Memory B cell (primary cell): ENCODE measurements at places on chromosomes 12 and 14.

DNA sequence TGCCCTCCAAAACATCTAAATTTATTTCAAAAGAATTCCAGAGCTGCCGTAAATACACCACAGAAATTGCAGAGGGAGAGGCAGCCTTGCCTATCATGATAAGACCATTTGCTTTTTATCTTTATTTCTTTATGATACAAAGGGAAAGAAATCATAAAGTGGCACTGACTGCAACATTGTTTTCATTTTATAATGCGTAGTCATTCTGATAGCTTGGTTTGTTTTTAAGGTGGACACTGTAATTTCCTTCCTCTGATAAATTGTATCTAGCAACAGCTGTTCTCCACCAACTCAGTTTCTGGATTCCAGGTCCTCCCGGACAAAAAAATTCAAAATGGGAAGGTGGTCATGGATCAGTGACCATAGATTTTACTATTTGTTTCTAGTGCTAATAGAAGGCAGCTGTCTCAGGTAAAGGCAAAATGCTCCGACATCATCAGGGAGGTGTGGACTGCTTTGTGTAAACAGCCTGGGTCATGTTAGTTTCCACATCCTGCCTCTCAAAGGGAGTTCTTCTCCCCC, 623 bp upstream of the TSPAN8 start:
- no peaks in the 10 kb centered on the region for H3K36me3 ChIP-seq
- no peak for DNase-seq
- H3K27ac ChIP-seq, result no peak overlapping the region

GRCh38 chr12:98618952-98619351, 25.5 kb downstream of the SLC25A3 start:
- H3K27ac ChIP-seq, result no peak overlapping the region
- no peaks in the 10 kb centered on the region for H3K36me3 ChIP-seq
- no peaks in the 10 kb centered on the region for H3K27me3 ChIP-seq
- DNase-seq, result no peak

GRCh38 chr12:118526255-118527095, 150.1 kb downstream of the SUDS3 start:
- peaks cover 5% of the 10 kb centered on the region for H3K27me3 ChIP-seq
- no peak overlapping the region for H3K4me3 ChIP-seq
- no peak overlapping the region for H3K27ac ChIP-seq
- DNase-seq, result no peak
- no peaks in the 10 kb centered on the region for H3K36me3 ChIP-seq

- H3K4me3 ChIP-seq, result no peak overlapping the region
- no peaks in the 10 kb centered on the region for H3K27me3 ChIP-seq
- H3K27ac ChIP-seq, result no peak overlapping the region
- peaks cover 16% of the 10 kb centered on the region for H3K36me3 ChIP-seq
- DNase-seq, result no peak
- peaks cover 6% of the 10 kb centered on the region for H3K4me1 ChIP-seq
These were observed 127.6 kb downstream of the PAWR start for GRCh38 chr12:79563021-79563740.

- no peak overlapping the region for H3K4me3 ChIP-seq
- DNase-seq, result no peak
- H3K4me1 ChIP-seq, result no peaks in the 10 kb centered on the region
- H3K27me3 ChIP-seq, result peaks cover 17% of the 10 kb centered on the region
- H3K27ac ChIP-seq, result no peak overlapping the region
These were observed 25.6 kb downstream of the EMP1 start for GRCh38 chr12:13222076-13222475.

DNA sequence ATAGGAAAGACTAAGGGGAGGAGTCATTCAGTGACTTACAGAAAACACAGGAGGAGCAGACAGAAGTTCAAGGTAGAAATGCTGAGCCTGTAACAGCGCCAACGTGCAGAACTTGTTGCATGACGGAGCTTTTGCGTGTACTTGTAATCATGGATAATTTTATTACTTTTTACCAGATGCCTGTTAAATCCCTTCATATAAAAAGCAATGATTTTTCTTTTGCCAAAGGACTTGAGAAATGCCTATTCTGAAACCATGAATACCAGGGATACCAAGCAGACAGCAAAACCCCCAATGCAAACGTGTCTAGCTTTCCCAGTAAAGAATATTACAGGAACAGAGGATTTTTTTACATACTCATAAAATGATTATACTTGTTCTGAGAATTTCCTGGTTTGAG, 163.6 kb upstream of the GSC start:
- no peak for DNase-seq
- H3K4me3 ChIP-seq, result no peak overlapping the region
- H3K27me3 ChIP-seq, result no peaks in the 10 kb centered on the region
- no peak overlapping the region for H3K27ac ChIP-seq

GRCh38 chr14:67926821-67927220, 107.2 kb downstream of the RAD51B start:
- H3K4me1 ChIP-seq, result peaks cover 2% of the 10 kb centered on the region
- H3K36me3 ChIP-seq, result peaks cover 37% of the 10 kb centered on the region
- H3K4me3 ChIP-seq, result no peak overlapping the region
- H3K27me3 ChIP-seq, result no peaks in the 10 kb centered on the region

- no peaks in the 10 kb centered on the region for H3K36me3 ChIP-seq
- peaks cover 26% of the 10 kb centered on the region for H3K4me1 ChIP-seq
- DNase-seq, result no peak
- peak overlapping the region; percentile 6 for H3K27ac ChIP-seq
- H3K4me3 ChIP-seq, result peak overlapping the region; percentile 73
- peaks cover 2% of the 10 kb centered on the region for H3K27me3 ChIP-seq
These were observed 27.9 kb downstream of the IRF2BPL start for GRCh38 chr14:77000340-77001270.

DNA sequence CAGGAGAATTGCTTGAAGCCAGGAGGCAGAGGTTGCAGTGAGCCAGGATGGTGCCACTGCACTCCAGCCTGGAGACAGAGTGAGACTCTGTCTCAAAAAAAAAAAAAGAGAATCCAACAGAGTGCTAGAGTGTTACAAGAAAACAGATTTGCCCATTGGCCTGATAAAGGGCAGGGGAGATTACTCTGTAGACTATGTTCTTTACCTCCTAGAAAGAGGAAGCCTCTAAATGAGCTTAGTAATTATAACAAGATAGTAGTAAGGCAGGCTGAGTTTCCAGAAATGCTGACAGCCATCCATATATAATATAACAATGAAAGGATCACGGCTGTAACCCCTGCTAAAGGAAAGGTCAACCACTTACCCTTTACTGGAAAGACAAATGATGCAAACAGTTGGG, 24.4 kb downstream of the AK7 start:
- H3K4me1 ChIP-seq, result no peaks in the 10 kb centered on the region
- H3K27ac ChIP-seq, result no peak overlapping the region
- H3K4me3 ChIP-seq, result no peak overlapping the region
- peaks cover 2% of the 10 kb centered on the region for H3K27me3 ChIP-seq
- no peaks in the 10 kb centered on the region for H3K36me3 ChIP-seq

GRCh38 chr14:40222996-40223395, 790.8 kb upstream of the FBXO33 start:
- H3K4me3 ChIP-seq, result no peak overlapping the region
- no peaks in the 10 kb centered on the region for H3K36me3 ChIP-seq
- H3K27me3 ChIP-seq, result no peaks in the 10 kb centered on the region
- DNase-seq, result no peak
- no peak overlapping the region for H3K27ac ChIP-seq
- peaks cover 11% of the 10 kb centered on the region for H3K4me1 ChIP-seq

DNA sequence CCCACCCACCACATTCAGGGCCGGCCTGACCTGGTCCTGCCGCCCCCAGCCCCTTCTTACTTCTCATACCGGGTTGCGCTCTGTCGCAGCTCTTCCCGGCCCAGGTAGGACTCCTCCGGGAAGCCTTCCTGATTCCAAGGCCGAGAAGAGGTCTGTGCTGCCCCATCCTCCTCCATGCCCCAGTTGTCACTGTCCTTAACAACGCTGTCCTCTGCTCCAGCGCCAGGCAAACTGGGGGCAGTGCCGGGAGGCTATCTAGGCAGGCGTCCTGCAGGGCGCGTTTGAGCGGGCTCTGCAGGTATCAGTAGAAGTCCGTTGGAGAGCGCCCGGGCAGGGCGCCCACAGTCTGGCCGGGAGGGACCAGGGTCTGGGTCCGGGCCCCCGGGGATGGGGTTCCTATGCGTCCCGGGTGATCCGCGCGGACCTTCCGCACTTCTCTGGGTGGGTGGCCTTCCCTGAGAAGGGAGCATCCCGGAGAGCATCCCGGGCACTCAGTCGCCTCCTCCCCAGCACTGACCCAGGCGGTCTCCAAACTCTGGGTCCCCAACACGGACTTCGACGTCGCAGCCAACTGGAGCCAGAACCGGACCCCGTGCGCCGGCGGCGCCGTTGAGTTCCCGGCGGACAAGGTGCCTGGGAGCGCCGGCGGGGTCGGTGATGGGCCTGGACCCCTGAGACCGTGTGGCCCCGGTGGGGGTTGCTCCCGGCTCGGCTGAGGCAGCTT, 900 bp downstream of the AMN start:
- DNase-seq, result no peak
- H3K4me1 ChIP-seq, result peaks cover 13% of the 10 kb centered on the region
- H3K4me3 ChIP-seq, result peak overlapping the region; percentile 81
- H3K27me3 ChIP-seq, result peaks cover 2% of the 10 kb centered on the region
- H3K27ac ChIP-seq, result no peak overlapping the region

GRCh38 chr12:132033627-132034026, 83.9 kb downstream of the EP400 start:
- no peak overlapping the region for H3K4me3 ChIP-seq
- no peaks in the 10 kb centered on the region for H3K27me3 ChIP-seq
- H3K4me1 ChIP-seq, result peaks cover 2% of the 10 kb centered on the region
- H3K36me3 ChIP-seq, result peaks cover 42% of the 10 kb centered on the region

DNA sequence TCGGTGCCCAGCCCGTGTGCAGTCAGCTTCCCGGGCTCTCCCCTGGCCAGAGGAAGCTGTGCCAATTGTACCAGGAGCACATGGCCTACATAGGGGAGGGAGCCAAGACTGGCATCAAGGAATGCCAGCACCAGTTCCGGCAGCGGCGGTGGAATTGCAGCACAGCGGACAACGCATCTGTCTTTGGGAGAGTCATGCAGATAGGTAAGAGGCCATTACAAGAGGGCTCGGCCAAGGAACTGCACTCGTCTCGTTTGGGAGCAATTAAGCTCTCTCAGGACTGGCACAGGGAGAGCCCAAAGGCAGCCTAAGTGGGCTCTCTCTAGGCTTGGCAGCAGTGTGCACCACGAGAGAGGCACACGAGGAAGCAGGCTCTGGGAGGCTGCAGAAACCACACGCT, 3.7 kb downstream of the WNT5B start:
- H3K27me3 ChIP-seq, result peaks cover 27% of the 10 kb centered on the region
- H3K36me3 ChIP-seq, result no peaks in the 10 kb centered on the region
- no peak for DNase-seq
- peaks cover 20% of the 10 kb centered on the region for H3K4me1 ChIP-seq

- no peak overlapping the region for H3K27ac ChIP-seq
- H3K36me3 ChIP-seq, result no peaks in the 10 kb centered on the region
- H3K27me3 ChIP-seq, result peaks cover 2% of the 10 kb centered on the region
- H3K4me3 ChIP-seq, result no peak overlapping the region
- no peak for DNase-seq
These were observed 1.6 kb downstream of the SERPINA5 start for GRCh38 chr14:94582851-94583250.

DNA sequence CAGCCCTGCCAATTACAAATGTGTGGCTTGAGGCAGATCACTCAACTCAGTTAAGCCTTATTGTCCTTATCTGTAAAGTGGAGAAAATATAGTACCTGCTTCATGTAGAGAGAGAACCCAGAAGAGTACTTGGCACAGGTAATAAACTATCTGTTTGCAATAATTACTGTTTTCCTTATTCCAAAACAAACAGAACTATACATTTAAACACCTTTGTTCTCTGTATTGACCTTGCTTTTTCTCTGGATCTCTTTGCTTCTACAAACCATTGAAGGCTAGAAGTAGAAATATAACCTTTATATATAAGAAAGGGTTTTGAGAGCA, 70.8 kb upstream of the SRSF5 start:
- H3K4me1 ChIP-seq, result peaks cover 67% of the 10 kb centered on the region
- peaks cover 2% of the 10 kb centered on the region for H3K36me3 ChIP-seq
- H3K27ac ChIP-seq, result peak overlapping the region; percentile 67
- no peaks in the 10 kb centered on the region for H3K27me3 ChIP-seq

GRCh38 chr12:2792671-2793500, 1.9 kb upstream of the FKBP4 start:
- DNase-seq, result no peak
- no peaks in the 10 kb centered on the region for H3K27me3 ChIP-seq
- H3K4me1 ChIP-seq, result peaks cover 18% of the 10 kb centered on the region
- peak overlapping the region; percentile 88 for H3K4me3 ChIP-seq

- no peaks in the 10 kb centered on the region for H3K4me1 ChIP-seq
- no peak overlapping the region for H3K4me3 ChIP-seq
- no peak overlapping the region for H3K27ac ChIP-seq
- no peaks in the 10 kb centered on the region for H3K27me3 ChIP-seq
These were observed 277.2 kb downstream of the AKAP6 start for GRCh38 chr14:32606301-32606700.

DNA sequence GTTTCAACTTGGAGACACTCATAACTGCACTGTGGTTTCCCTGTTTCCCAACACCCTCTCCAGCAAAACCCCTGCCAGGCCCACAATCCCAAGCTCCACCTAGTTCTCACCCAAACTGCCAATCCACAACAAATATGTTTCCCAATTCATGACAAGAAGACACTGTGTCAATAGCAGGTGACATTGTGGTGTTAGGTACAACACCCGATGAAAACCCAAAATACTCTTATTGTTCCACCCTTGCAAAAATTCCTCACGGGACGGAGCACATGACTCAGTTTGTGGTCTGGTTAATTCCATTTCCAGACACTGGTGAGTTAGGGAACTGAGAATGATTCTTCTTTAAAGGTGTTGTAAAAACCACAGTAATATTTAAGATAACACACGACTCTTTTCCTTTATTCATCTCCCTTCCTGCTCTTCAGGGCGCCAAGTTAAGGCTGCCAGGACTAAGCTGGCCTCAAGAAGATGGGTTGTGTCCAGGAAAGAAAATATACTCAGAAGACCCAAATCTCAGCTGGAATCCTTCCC, 735.5 kb downstream of the MED13L start:
- no peaks in the 10 kb centered on the region for H3K27me3 ChIP-seq
- no peak overlapping the region for H3K4me3 ChIP-seq
- no peak overlapping the region for H3K27ac ChIP-seq
- no peaks in the 10 kb centered on the region for H3K4me1 ChIP-seq

- H3K27me3 ChIP-seq, result no peaks in the 10 kb centered on the region
- H3K27ac ChIP-seq, result peak overlapping the region; percentile 81
- peaks cover 21% of the 10 kb centered on the region for H3K4me1 ChIP-seq
- DNase-seq, result no peak
These were observed 3.2 kb upstream of the NECAP1 start for GRCh38 chr12:8078916-8079315.

DNA sequence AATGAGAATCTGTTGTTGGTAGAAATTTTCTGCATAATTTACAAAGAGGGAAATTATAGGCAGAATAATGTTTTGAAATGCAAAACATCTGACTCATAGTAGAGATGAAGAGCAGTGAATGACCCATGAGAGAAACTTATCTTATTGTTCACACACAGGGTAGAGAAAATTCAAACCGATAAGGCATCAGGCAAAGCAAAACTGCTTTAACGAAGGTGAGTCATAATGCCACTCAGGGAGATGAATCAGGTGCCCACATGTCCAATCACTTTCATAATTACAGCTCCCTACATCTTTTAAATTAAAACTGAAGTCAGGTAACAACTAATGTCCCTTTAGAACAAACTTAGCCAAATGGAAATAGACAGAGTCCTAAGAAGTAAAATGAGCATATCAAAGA, 265.6 kb upstream of the GARIN6 start:
- no peak for DNase-seq
- no peak overlapping the region for H3K4me3 ChIP-seq
- no peaks in the 10 kb centered on the region for H3K36me3 ChIP-seq
- no peaks in the 10 kb centered on the region for H3K27me3 ChIP-seq
- H3K4me1 ChIP-seq, result no peaks in the 10 kb centered on the region

GRCh38 chr12:64566122-64566521, 44.2 kb upstream of the RASSF3 start:
- H3K36me3 ChIP-seq, result peaks cover 2% of the 10 kb centered on the region
- no peak overlapping the region for H3K27ac ChIP-seq
- peaks cover 5% of the 10 kb centered on the region for H3K27me3 ChIP-seq
- no peak for DNase-seq
